Activated CD8-positive, alpha-beta memory T cell treated with anti-CD3 and anti-CD28 coated beads for 1 hour (primary cell): ENCODE measurements at places on chromosomes 11 and 22.

DNA sequence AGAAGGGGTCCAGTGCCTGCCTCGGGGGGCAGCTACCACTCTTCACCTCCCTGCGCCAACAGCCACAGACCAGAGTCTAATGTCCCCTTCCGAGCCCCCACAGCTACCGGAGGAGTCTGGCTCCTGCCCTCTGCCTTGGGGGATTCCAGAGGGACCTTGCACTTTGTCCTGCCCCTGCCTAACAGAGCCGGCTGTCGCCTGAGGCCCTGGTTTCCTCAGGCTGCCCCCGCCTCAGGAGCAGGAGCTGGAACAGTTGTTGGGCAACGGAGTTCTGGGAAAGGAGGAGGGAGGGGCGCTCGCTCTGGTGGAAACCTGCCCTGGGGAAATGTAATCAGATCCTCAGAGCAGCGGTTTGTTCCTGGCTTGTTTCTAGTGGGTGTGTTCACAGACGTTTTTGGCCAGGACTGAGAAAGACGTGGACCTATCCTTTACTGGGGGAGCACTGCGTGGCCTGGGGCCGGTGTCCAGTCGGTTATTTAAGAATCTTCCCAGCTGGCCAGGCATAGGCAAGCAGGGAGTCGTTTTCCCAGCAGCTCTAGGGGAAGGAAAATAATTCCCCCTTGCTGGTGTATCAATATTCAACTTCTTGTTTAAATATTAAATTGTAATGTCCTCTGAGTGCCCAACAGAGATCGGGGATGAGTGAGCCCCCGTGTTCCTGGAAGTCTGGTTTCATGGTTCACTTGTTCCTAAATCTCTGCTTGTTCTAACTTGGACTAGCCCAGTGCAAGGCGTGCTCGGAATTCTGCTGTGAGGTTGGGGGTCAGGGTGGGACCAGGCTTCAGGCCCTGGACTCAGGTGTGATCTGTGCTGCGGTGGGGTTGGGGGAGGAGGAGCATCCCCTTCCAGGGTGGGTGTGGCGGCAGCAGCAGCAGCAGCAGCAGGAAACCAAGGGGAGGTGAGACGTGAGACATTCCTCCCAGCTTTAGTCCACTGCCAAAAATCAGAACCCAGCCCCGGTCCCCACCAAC is 32.1 kb downstream of the A4GALT start:
- no peak for DNase-seq

DNA sequence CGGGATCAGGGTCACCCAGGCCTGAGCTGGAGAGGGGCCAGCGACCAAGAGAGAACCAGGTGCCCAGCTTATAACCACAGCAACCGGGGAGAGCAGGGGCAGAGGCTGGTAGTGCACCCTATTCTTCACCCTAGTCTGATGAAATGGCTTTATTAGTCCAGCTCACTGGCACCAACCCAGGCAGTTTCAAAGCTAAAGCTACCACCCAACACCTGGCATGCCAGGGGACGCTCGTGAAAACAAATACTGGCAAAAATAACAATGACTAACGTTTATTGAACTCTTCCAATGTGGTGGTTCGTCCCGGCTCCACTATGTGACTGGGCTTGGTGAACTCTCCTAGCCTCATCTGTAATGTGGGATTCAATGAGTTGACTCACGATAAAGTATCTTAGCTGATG is 30.6 kb downstream of the SCGB1A1 start:
- no peak for DNase-seq

DNA sequence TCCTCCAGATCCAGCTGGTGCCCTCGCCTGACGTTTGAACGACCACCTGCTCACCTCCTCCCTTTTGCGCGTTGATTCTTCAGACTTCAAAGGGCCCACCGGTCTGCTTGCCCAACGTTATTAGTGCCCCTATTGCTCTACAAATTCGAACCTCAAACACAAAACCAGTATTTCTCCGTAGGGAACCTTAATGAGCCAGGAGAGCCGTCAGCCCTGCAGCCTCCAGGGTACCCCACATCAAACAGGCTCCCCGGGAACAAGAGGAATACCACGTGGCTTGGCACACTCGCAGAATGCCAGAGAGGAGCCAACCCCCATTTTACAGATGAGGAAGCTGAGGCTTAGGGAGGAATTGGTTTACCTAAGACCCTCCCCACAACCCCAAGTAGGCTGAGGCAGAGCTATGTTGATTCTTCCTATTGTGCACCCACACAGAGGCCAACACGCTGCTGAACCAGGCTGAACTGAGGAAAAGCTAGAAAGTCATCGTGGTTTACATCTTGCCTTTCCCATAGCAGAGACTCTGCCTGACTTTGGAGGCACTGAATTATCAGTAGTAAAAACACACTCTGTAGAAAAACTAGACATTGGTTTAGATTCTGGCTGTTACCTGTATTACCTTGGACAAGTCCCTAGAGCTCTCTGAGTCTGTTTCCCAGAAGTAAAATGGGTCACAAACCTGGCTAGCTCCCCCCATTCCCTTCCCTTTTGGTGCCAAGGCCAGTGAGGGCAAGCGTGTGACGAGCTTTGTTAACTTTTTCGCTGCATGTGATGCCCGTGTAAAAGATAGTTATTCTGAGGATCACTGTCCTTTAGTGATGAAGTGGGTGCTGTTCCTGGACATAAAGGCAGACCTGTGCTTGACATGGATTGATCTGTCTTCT is 764 bp downstream of the TKFC start:
- no peak for DNase-seq

- DNase-seq, result no peak
Measured at GRCh38 chr11:10742460-10743208, 8.4 kb upstream of the CTR9 start.

- no peak for DNase-seq
Measured at GRCh38 chr11:33000181-33000580, 15.5 kb upstream of the DEPDC7 start.

DNA sequence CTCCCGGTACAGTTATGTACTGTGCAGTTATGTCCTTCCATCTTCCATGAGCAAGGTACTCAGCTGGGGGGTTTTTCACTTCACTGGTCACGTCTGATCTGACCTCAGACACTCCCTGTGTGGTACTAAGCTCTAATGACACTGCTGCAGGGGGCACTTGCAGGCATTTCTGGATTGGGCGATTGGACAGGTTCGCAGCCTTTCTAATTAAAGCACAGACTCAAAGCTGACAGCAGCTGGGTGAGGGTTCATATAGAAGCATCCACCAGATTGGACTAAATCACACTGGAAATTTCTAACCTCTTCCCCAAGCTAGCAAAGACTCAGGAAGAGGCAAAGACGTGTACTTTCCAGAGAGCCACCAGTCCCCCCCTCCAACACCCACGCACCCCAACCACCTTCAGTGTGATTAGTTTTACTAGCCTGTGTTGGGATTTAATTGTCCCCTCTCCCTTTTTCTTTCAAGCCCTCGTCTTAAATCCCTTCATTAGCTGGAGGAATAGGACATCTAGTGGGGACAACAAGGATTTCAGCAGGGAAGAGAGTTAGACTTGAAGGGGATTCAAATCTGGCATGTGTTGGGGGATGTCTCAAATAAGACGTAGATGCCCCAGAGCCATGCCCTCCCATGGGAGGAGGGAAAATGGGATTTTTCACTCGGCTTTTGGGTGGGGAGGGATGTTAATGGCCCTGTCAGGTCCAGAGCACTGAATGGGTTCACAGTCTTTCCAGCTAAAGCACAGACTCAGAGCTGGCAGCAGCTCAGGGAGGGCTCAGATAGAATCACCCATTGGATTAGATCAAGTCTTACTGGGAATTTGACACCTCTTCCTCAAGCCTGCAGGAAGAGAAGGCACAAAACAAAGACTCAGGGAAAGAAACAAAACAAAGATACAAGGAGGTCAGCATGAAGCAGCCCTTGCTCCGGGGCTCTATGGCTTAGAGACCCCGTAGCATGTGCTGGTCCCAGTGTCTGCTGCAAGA is 10.9 kb downstream of the INS start:
- no peak for DNase-seq

- DNase-seq, result no peak
Measured at GRCh38 chr11:115389790-115390189, 114.4 kb downstream of the CADM1 start.

DNA sequence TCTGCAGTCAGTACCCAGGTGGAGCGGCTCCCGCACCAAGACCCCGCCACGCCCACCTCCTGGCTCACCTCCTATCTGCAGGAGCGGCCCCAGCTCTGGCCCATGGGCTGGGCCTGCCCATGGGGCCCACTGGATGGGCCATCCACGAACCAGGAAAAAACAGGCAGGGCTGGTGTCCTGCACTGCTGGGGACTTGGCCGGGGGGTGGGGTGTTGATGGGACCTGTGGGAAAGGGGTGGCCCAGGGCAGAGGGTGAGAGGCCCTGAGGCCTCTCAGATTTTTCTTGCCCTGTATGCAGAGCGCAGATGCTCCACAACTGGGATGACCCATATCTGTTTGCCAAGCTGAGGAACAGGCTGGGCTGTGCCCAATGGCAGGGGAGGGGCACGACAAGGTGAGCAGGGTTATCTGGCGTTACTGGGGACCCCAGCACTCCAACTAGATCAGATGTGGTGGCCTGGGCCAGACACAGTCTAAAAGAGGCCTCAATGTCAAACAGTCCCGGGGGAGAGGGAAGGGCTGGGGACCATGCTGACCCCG is 2.7 kb upstream of the PIM3 start:
- no peak for DNase-seq

DNA sequence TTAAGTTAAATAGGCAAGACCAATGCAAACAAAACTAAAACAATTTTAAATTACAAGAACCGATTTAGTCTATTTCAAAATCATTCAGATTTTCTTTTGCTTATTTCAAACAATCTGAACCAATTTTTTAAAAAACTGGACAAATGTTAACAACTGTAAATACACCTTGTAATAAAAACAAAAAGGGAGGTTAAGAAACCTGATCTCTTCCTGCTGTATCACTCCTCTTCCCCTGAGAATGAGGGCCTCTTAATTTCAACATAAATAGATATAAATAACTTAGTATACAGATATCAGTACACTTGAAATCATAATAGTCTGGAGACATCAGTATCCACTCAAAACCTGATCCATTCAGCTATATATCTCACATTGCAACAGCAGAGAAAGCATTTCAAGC is 346.6 kb downstream of the TTC28 start:
- DNase-seq, result no peak

DNA sequence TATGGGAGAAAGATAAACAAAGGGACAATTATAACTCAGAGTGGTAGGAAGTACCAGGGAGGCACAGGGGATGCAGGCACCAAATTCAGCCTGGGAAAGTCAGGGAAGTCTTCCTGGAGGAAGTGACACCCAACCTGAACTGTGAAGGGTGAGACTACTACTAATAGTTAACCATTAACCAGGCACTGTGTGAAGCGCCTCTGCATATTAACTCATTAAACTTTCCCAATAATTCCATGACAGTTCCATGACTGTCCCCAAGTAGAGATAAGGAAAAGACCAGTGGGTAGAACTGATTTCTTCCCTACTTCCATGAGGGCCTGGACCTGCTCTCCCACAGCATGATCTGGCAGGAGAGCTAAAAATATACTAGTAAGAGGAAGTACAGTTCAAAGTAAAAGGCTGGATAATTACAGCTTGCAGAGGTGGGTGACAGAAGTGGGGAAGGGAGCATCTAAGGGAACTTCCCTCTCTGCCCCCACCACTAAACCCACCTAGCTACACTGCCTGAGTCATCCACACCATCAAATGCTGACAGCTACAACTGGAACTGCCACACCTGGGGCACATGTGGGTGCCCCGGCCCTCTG is 4.7 kb upstream of the AP1B1 start:
- no peak for DNase-seq

DNA sequence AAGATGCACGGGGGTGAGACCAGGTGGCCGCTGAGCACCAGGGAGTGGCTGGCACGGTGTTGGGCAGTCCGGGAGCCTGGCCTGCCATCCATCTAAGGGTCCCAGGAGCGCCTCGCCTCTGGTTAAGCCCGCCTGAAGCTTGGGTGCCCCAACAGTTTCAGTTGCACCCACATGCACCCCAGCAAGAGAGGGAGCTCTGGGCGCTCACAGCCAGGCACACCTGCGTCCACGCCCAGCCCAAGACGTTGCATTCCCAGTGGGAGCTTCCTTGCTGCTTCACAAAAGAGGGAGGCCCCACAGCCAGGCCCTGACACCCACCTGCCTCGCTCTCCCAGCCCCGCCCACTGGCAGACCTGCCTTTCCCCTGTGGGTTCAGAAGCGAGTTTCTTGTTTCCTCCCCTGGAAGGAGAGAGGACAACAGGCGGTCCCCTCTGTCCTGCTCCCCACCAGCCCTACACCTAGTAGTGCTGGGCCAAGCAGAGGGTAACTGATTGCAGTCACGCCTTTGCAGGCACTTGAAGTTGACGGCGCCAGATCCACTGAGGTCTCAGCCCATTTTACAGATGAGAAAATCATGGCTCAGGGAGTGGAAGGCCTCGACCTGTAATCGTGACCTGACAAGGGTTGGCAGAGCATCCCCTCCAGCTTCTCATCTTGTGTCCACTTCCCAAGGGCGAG is 35.4 kb downstream of the OSBPL5 start:
- DNase-seq, result no peak

DNA sequence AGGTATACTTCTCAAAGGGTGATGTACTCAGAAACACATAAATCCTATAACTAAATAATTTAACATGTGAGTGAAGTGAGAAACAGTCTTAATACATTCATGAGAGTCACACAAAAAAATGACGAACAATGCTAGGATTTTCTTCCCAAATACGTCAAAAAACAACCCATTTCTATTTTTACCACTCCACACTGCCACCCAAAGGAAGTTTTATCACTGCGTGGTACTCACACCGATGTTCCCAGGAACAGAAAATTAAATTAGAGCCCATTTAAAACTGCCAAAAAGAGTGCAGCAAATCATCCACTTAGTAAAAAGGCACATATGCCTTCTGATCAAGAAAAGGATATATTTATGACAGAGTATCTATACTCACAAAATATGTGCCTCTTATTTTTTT is 710.9 kb upstream of the FAT3 start:
- DNase-seq, result no peak

DNA sequence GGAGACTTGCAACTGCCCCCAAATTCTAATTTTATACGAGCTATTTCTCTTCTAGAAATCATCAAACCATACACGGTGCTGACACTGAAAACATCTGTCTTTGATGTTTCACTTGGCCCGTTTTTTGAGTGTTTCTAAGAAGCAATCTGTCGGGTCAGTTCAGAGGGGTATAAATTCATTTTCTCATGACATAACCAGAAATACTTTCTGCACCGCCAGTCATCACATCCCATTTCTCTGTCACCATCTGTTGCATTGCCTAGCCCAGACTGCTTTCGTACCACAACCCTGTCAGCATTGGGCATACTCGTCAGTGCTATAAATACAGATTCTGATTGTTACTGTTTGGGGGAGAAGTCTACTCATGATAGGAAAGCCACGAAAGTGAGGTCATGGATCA is 63.1 kb upstream of the CCDC90B start:
- DNase-seq, result no peak

DNA sequence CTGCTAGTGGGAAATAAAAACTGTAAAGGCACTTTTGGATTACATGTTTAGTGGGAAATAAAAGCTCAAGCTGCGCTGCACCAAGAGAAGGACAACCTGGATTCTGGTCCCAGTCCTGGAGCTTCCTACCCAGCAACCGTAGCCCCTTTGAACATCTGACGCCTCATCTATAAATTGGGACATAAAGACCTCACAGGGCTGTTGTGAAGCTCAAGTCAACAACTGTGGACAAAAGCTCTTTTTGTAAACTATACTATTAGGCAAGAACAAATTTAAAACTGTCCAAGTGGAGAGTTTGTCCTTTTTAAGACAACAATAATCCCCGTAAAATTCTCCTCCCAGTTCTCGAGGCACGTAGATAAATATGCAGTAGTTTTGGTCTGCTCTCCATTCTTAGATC is 17.6 kb upstream of the PCF11 start:
- no peak for DNase-seq

GRCh38 chr11:8988329-8989234 is 15.2 kb downstream of the NRIP3 start:
- no peak for DNase-seq
